ENCODE measurements at places on chromosomes 2 and 18.

- no peak for DNase-seq
These were observed 124.2 kb upstream of the MSH6 start for GRCh38 chr2:47658646-47659320.

GRCh38 chr18:9985641-9986040 is 71.8 kb downstream of the VAPA start:
- DNase-seq = no peak

DNA sequence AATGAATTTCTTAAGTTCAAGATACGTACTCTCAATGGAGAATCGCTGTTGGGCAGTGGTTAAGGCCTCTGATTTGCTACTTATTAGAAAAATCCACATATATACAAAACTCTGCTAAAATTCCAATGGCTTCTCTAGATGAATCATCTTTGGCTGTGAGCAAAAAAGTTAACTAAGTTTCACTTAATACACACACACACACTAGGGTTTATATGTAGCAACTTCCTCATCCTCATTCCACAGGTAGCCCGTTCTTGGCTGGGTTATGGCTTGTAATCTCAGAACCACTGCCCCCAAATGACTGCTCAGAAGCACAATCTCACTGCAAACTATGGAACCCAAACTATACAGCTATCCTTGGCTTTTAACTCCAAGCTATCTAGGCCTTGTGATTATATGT is 99.7 kb downstream of the SMAD2 start:
- DNase-seq = no peak

GRCh38 chr2:230957756-230958391 is 32.8 kb upstream of the GPR55 start:
- DNase-seq = no peak

DNA sequence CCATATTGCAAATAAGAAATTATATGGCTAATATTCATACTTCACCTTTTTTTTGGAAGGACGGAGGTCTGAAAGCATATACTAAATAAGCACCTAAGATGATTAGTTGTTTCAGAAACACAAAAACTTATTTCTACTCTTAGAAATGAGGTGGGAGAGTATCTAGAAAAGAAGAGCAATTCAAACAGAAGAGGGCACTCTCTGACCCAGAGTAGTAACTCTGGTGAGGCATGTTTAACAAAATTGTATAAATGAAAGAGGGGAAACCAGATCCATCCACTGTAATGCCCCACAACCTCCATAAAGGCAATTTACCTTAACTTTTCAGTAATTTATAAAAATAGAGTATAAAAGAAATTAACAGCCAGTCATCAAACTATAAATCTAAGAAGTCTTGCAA is 669.6 kb upstream of the VRK2 start:
- DNase-seq = no peak

DNA sequence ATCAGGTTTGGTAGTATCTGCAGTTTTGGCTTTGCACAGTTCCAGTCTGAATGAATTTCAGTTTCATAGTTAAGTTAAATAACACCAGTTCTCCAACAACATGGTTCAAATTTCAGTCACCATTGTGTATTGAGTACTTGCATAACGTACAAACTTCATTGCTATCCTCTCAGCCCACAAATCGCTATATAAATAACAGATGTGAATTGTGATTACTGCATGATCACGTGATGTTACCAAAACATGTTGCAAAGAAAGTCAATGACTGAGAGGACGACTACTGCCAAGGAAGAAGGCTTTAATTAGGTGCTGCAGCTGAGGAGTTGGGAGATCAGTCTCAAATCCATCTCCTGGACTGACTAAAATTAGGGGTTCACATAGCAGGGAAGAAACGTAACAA is 48.2 kb downstream of the COL4A4 start:
- DNase-seq = no peak

- no peak for DNase-seq
These were observed 182.1 kb downstream of the AFF3 start for GRCh38 chr2:99960291-99960690.

DNA sequence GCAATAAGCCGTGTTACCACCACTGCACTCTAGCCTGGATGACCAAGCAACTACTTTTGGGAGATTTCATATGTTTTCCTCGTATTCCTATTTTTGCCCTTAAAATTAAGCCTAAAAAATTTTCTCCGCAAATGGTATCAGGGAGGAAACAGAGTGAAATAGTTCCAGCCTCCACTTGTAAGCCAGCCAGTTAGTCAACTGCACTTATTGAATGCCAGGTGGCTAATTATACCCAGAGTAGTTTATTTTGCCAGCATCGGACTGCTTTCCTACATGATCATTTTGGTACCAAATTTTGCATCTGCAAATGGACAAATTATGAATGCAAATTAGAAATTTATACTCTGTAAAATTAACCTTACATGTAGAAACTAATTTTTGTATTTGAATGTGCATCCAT is 90.2 kb upstream of the ARHGAP28 start:
- DNase-seq = no peak

GRCh38 chr2:114929225-114929624 is 486.8 kb downstream of the DPP10 start:
- DNase-seq = no peak

DNA sequence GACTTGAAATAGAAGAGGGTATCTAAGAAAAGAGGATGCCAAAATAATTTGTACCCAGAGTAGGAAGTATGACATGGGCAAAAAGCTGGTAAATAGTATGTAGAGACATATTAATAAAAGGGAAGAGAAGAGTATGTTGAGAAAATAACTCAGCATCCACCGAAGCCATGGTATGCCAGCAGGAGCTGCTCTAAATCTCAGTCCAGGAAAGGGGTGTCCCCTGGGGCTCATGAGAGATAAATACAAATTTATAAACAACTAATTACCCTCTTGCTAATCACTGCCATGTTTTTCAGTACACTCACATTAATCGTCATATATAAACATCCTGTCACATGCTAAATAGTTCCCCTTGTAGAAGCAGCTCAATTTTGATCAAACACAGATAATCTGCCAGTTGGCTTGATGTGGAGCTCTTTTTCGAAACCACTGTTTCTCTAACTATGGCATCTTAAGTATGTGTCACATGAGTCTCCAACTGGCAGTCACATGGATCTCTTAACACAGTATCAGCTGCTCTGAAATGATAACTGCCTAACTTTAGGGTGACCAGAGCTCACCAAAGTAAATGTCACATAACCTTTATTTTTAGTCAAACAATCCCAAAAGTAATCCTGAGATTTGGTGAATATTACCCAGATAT is 31.9 kb downstream of the EXOC6B start:
- DNase-seq = no peak

DNA sequence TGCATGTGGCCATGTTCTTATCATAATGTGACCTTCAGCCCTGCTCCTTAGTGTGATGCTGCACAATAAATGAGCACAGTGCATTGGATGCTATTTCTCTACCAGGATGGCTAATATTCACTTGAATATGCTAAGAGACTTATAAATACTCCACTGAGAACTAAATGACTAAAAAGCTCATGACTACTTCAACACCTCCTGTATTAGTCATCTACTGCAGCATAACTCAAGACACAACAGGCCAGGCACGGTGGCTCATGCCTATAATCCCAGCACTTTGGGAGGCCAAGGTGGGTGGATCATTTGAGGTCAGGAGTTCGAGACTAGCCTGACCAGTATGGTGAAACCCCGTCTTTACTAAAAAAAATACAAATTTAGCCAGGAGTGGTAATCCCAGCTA is 213.4 kb downstream of the RND3 start:
- DNase-seq = no peak

DNA sequence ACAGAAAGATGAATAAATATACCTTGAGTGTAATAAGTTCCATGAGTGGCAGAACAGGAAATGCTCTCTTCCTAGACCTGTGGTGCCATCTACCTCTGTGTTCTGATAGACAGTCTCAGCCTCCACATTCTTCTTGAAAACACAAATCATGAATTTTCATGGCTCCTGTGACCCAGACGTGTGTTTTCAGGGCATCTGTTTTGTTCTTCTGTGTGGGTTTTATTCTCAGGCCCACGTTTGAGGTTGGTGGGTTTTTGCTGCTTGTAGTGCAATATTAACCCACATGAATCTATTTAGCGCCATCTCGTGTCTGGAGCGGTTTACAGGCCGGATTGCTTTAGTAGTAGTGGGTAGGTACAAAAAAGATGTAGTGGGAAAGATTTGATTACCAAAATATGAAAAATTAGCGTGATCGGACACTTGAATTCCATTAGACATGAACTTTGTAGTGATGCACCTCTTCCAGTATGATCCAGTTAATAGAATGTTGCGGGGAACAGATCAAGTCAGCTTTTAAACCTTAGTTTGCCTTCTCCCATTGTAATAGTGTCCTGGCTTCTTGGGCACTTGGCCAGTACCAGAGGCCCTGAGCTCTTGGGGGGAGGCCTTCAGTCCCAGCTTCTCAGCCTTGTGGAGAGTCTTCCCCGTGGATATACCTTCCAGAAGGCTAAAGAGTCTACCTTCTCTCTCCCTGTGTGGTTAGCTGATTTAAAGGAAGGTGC is 256.5 kb downstream of the TPGS2 start:
- no peak for DNase-seq

DNA sequence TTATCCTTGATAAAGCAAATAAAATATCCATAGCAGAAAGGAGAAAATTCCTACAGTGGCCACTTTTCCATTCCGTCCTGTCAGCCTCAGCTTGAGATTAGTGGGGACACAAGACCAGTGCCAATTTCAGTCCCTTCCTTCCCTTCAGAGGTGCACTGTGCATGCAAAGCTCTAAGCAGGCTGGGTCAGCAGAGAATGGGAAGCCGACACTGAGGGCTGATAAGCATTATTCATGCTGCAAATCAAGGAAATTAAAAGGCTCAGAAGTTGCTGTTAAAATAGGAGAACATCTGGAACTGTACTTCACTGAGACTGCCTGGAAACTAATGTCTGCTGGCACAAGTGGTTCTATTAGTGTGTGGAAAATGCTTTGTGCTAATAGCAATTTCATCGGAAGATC is 534.3 kb downstream of the ADCYAP1 start:
- no peak for DNase-seq

GRCh38 chr2:37737507-37737906 is 66.1 kb upstream of the CDC42EP3 start:
- no peak for DNase-seq

DNA sequence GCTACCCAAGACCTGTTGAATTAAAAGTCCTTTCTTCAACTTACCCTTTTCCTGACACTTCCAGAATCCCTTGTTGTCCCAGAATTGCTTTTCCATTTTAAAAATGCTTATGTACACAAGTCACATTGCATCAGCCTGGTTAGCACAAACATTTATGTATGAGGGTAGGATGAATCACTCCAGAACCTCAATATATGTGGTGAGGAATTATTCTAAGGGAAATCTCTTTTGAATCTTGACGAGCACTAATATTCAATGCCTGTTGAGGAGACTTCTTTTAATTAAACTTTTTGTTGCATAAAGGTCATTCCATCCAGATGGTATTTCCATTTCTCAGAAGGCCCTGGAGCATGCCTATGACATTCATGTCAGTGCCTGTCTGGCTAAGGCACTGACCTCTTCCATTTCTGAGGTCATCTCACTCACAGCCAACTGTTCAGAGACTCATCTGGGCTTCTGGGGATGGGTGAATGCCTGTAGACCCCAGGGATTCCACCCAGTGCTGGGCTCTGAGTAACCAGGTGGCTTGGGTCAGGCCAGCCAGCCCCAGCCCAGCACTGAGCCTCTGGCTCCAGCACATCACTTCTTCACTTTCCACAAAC is 28.2 kb downstream of the ACMSD start:
- no peak for DNase-seq

DNA sequence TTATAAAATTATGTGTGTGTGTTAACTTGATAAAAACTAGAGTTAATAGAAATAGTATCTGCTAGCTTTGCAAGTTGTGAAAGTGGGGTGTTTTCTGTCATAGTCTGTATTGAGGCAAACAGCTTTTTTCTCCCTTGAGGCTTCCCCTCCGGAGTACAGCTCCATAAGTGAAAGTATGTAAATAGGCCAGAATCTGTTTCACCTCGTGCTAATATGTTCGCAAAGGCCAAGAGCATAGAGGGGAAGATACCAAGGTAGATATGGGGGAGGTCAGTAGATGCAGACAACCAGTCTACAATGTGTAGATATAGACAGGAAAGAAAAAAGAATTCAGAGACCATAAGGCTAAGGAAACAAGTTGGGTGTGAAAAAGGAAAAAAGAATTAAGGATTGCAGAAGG is 72.9 kb downstream of the PTRHD1 start:
- DNase-seq = no peak

DNA sequence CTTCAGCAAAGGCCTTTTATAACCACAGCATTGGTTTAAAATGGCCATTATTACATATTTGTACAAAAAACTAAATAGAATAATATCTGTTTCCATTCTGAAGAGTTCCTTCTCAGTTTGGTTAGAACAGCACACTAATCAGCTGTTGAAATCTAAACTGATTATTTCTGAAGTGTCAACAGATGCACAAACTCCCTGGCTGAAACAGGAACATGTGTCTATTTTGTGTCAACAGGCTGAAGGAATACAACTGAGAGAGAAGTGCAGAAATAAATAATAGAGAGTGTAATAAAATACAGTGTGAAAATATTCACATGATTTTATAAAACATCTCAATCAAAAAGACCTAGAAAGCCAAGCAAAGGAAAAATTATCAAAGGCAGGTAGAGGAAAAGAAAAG is 29.7 kb downstream of the IKZF2 start:
- no peak for DNase-seq

GRCh38 chr2:234676109-234676782 is 179.4 kb upstream of the ARL4C start:
- DNase-seq = no peak

- DNase-seq = no peak
These were observed 155.6 kb downstream of the NDUFA10 start for GRCh38 chr2:239869272-239870155.

DNA sequence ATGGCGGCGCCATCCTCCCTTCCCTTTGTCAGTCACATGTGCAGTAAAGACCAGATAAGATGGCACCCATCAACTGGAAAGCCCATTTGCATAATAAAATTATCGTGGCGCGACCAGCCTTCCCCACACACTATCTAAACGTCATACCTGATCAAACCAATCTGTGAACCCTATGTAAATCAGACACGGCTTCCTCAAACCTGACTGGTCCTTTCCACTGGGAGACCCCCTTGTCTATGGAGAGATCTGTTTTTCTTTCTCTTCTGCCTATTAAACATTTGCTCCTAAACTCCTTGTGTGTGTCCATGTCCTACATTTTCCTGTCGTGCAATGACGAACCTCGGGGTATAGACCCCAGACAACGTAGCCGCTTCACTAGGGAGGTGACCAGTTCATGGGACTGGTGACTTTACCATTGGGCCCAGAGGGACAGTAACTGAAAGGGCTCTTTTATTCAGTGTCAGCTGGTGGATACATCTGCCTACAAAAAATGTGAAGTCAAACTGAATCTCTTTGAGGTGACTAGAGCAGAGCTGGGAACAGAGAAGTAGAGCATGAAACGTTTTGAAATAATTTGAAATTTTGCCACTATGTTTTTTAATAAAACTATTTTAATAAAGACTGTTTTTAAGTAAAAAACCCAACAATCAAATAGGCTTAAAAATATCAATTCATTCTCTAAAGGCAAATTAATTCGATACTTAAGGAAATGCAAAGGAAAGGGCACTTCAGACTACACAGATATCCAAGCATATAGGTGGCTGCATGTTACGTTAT is 87.5 kb downstream of the SOCS6 start:
- DNase-seq = no peak

GRCh38 chr2:29246383-29247300 is 131.4 kb downstream of the CLIP4 start:
- DNase-seq = no peak

- DNase-seq = no peak
These were observed 138.0 kb upstream of the ARHGAP28 start for GRCh38 chr18:6591491-6591890.

- DNase-seq = no peak
These were observed 67.6 kb downstream of the LAMA3 start for GRCh38 chr18:23756590-23757436.
